ENCODE measurements at places on chromosomes 2 and 18.

DNA sequence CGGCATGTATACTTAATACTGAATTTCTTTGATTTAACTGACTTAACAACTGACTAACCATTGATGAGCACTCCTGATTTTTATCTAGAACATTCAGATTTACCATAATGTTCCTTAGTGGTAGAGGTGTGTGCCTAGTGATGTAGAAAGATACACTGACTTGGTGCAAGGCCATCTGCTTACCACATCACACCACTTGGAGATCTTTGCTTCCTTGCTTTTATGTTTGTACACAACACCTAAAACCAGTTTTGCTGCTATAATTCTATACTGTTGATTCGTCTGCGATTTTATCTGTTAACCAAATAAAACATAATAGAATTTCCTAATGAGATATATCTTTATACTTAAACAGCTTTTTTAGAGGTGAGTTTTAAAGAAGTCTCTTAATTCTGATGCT lies 3.9 kb upstream of the FARP2 start:
- no peak for DNase-seq

- DNase-seq, result no peak
These were observed 179.5 kb downstream of the CELF4 start for GRCh38 chr18:37385846-37386778.

GRCh38 chr2:190408538-190409271 lies 550 bp downstream of the MFSD6 start:
- no peak for DNase-seq

- no peak for DNase-seq
These were observed 140.5 kb downstream of the TPGS2 start for GRCh38 chr18:36688020-36688965.

GRCh38 chr2:134866498-134867099 lies 28.2 kb downstream of the ACMSD start:
- no peak for DNase-seq

GRCh38 chr2:194116861-194117260 lies 1540.2 kb upstream of the SLC39A10 start:
- no peak for DNase-seq

- DNase-seq, result no peak
These were observed 61.9 kb upstream of the CREB1 start for GRCh38 chr2:207467716-207468347.

DNA sequence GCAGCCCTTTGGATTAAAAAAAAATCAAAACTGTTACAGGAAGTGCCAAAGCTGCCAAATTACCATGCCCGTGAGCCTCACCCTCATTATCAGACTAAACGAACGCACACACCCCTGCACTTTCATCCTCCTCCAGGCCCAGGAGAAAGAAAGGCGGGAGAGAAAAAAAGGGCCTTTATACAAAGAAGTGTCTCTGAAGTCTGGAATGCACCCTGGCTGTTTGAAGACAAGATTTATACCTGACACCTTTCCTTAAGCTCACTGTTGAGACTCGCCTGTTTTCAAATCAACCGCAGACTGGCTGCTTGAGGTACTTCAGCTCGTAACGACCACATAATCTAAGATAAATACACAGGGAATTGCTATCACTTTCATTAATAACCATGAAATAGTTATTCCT lies 31.0 kb downstream of the EDAR start:
- DNase-seq, result no peak

- DNase-seq, result no peak
These were observed 244.3 kb downstream of the CNTNAP5 start for GRCh38 chr2:124269348-124269747.

DNA sequence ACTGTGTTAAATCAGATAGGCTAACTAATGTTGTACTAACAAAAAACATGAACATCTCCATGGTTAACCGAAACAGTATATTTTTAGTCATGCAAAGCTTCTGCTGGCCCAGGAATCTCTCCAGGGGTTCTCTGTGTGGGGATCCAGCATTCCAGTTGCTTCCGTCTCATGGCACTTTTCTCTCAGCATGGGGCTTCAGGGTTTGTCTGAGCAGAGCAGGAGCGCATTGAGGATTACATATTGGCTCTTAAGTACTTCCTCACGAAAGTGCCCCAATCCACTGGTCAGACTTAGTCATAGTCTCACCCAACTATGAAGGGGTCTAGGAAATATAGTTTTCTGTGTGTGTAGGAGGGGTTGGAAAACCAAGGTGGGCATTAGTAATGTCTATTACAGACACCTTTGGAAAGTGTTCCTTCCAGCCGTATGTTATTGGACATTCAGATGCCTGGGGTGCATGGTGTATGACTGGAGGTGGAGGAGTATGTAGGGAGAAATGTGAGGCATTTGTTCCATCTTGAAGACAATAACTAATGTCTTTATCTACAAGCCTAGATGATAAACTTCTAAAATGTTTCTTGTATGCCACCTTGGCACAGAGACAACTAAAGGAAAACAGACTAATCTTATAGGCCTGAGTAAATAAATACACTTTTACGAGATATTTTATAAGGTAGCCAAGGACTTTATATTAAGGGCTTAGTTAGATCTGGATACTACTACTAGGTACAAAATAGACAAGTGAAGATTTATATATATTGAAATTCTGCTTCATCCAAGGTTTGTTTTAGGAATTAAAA lies 123.8 kb upstream of the ZEB2 start:
- peak; percentile 76 for DNase-seq

GRCh38 chr2:220783671-220784070 lies 788.4 kb downstream of the EPHA4 start:
- DNase-seq, result no peak

GRCh38 chr2:48527226-48527885 lies 2.6 kb upstream of the STON1 start:
- DNase-seq, result no peak

DNA sequence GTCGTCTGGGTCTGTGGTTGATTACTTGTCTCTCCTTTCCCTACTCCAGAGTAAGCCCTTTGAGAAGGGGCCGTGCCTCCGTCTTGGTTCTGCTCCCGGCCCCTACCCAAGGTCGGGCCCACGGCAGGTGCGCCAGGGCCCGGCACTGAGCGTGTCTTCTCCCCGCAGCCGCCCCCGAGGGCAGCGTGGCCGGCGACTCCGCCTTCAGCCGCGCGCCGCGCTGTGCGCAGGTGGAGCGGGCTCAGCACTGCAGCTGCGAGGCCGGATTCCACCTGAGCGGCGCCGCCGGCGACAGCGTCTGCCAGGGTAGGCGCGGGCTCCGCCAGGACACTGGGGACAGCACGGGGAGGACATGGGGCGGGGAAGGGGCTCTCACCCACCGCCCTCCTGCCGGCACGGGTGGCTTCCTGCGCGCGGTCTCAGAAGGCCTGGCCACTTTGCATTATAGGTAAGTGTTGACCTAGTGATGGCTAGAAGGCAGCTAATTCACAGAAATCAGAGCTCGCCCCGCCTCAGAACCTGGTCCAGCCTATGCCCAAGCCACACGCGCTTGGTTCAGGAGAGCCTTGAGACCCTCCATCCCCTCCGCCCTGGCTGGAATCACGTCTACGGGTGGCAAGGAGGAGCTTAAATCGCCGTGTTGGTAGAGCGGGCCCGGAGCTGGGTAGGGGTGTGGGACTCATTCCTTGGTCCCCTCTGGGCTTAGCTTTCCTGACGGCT lies 43.5 kb downstream of the FBLN7 start:
- DNase-seq, result no peak

DNA sequence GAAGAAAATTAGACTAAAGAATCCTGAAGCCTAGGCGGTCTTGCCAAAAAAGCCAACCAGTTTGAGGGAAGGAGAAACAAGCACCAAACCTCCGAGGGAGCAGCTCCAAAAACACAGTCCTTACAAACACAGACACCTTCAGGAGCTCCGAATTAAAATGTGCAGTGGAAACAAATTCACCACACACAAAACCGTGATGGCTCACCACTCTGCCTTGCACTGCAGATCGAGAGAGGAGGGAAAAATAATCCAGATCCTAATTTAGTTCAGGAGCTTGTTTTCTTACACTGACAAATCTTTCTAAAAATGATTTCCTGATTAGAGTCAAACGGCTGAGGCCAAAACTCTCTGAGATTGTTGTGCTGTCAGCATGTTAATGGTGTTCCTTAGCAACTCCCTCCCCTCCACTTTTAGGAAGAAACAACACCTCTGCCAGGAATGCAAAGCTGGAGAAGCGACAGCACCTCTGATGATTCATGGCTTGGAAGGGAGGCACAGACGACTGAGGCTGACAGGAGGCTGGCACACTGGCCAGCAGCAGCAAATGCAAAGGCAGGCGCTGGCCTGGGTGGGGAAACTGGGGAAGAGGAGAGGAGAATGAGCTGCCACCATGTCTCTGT lies 249.4 kb upstream of the KLHL29 start:
- DNase-seq, result no peak

DNA sequence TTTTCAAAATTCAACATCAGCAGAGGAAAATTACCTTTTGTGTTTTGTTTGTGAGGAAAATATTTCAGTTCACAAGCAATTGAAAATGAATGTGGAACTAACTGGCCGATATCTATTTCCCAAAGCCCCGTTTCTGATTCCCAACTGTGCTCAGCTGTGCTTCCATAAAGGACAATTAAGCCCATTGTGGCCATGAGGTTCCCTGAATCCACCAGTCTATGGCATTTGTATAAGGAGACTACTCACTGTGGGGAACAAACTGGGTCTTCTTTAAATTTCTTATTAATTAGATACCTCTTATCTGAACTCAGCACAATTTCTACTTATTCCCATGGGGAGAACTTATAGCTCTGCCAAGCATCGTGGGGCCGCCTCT lies 31.4 kb upstream of the AGAP1 start:
- no peak for DNase-seq

DNA sequence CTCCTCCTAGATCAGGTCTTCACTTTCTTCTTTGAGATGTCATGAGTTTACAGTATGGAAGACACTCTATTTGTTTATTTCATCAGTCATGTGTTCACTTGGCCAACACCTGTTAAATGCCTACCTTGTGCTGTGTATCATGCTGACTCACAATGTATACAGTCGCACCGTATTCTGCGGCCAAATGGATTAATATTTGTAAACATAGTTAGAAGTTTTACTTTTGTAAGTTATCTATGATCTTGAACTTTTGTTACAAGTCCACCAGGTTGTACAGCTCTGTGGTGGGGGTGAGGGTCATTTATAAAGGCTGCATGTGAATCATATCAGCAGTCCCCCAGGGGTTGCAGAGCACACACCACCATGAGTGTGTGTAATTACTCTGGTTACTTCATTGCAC lies 408.7 kb upstream of the NRP2 start:
- no peak for DNase-seq

GRCh38 chr2:125397535-125398251 lies 1258.3 kb upstream of the GYPC start:
- no peak for DNase-seq

- DNase-seq, result no peak
These were observed 173.8 kb upstream of the BCL2L11 start for GRCh38 chr2:110946902-110947301.

- DNase-seq, result no peak
These were observed 887.9 kb upstream of the KLHL29 start for GRCh38 chr2:22497064-22497463.

GRCh38 chr2:3596901-3597417 lies 2.0 kb downstream of the COLEC11 start:
- no peak for DNase-seq

DNA sequence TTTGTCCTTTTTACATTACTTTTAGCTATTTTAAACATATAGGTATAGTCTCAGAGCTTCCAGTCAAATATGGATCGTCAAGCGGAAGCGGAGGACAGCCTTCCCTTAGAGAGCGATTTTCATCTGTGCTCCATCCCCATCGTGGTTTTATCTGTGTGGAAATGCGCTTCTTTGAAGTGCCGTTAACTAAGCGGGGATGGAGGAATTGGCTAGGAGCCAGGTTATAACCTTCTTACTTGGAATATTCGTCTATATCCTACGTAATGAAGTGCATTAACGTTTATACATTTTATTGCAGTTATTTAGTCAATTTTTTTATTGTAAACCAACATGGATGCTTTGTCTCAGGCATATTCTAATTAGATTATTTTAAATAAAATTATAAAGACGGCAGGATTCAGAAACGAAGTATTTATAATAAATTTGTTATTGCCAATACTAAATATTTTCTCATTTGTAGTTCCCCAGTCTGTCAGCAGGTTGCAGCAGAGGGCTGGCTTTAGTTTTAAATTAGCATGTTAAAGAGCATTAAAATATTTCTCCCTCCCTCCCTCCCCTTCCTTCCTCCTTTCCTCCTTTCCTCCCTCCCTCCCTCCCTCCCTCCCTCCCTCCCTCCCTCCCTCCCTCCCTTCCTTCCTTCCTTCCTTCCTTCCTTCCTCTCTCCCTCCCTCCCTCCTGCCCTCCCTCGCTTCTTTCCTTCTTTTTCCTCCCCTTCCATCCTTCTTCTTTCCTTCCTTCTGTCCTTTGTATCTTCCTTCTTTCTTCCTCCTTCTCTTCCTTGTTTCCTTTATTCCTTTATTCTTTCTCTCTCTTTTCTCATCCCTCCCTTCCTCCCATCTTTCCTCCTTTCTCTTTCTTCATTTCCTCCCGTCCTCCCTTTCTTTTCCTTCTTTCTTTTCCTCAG lies 80.6 kb upstream of the DOCK10 start:
- peak; percentile 65 for DNase-seq

DNA sequence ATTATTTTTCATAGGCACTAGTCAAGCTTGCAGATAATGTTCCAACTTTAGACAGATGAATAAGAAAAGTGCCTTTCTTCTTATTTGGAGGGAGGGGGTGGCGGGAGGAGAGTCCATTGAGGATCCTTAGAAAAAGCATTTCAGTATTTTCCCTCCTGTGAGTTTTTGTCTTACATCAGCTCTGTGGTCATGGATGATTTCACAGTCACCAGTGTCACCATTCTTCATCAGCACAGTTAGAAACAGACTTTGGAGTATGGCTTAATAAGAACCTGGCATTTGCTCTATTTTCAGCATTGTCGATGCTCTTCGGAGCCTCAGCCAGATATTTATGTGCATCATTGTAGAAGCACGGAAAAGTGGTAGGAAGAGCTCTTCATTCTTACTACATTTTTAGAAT lies 70.1 kb downstream of the SLC39A10 start:
- no peak for DNase-seq

GRCh38 chr2:1910021-1910420 lies 165.7 kb upstream of the PXDN start:
- DNase-seq, result no peak

- no peak for DNase-seq
These were observed 24.7 kb downstream of the MYCN start for GRCh38 chr2:15964936-15965563.

GRCh38 chr2:206004004-206004693 lies 81.8 kb downstream of the INO80D start:
- no peak for DNase-seq

- no peak for DNase-seq
These were observed 16.5 kb downstream of the PASK start for GRCh38 chr2:241132538-241133435.

DNA sequence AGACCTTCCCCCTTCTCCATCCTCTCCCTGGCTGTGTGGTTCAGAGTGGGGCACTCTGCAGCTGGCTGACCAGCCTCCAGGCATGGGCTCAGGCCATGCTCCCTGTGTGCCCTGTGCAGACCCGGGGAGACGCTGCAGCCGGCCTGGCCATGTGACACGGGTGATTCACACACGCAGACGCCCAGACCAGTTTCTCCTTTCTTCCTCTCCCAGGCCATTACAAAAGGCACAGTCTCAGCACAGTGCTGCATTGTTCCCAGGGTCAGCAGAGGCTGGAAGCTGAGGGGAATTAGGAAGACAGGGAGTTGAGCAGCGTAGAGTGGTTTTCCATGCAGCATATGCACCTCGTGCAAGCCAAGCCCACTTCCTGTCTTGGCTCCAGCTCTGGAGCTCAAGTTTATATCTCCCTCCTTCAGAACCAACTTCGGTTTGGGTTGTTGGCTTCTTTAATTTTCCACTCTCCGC lies 288.5 kb downstream of the TNS1 start:
- DNase-seq, result no peak

All from SK-N-MC (cell line).